ENCODE measurements at places on chromosomes 6 and 20.

GRCh38 chr20:23249541-23249940 lies 101.0 kb upstream of the NXT1 start:
- DNase-seq, result no peak

DNA sequence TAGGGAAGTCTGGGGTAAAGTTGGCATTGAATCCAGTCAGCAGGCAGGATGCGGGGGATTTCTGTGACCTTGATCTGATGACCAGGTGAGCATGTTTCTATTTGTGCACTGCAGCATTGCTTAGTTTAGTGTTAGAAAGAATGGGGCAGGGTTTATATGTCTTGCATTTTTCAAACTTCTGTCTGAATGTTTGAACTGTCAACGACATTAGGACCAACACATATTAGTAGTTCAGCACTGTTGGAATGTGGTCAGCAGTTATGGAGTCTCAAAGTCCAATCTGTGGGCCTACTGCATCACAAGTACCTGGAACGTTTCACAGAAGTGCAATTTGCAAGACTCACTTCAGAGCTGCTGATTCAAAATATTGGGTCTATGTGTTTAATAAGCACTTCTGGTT lies 276.6 kb upstream of the BMP2 start:
- no peak for DNase-seq

DNA sequence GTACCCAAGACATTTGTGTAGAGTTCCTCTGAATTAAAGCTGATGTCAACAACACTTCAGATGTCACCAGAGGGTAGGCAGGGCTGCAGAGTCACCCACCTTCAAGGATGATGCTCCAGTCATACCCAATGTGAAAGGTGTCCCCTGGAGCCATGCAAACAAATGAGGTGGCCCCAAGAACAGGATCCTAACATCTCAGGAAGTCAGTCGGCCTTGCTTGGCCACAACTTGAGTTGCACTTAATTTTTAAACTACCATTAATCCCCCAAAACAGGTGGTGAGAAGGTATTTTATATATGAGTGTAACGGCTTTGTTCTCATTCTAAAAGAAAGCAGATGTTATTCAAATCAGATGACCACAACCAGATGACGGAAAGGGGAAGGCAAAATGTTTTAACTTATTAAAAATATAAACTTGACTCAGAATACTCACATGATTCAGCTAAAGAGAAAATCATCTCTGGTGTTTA lies 21.1 kb upstream of the SERPINB1 start:
- DNase-seq, result no peak

DNA sequence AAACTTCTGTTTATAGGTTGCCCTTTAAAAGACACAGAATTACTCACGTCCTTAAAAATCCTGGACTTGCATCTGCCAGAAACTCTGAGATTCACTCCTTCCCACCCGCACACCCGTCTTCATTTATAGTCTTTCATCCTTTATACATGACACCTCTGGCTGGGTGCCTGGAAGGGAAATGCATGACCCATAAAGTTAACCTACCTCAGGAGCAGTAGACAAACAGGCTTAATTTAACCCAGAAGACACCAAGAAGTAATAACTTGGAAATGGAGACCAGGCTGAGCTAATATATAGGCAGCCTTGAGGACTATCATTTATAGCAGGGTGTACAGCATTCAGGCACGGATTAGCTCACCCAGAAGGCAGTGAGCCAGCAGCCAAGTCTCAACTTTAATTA lies 429.0 kb upstream of the NRSN1 start:
- DNase-seq, result no peak

DNA sequence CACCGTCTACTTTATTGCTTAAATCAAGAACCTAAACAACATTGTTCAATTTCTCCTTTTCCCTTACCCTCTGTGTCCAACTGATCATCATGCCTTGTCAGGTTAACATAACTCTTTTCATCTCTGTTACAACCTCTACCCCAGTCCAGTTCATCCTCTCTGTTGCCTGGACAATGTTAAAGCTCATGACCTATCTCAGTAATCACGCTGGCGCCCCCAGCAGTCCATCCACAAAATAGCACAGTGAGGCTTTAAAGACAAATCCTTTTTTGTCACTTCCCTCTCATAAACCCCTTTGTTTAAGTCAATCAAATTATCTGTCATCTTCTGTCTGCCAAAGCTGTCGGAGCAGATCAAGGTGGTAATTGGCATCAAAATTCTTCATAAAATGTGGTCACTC lies 140.1 kb downstream of the QKI start:
- peak; percentile 12 for DNase-seq

DNA sequence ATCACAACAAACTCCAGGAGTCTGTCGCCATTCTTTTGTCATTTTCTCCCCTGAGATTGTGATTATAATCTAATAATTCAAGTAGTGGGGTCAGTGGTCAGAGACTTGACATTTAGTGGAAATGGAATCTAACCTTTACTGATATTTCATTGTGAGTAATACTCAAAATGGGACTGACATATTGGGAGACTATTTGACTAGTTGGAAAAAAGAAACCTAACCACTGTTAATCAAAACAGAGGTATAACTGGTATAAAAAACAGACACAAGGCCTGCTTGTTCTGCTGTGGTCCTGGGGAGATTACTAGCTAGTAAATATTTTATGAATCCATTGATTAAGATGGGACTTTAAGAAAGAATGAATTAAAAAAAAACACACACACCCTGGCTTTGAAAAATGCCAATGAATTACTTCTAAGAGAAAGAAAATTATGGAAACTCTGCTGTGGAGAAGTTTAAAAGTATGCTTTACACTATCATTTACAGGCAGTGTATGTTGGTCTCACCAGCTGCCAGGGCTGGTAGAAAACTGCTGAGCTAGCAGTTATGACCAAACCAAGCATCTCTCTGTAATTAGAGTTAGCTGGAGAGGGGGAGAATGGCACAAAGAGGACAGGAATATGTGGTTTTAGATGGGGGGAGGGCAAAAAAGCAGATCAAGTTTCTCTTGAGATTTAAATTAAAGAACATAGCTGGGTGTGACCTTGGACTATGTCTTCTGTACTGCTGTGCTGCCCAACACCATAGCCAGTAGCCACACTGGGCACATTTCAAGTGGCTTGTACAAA lies 103.7 kb downstream of the FYN start:
- DNase-seq, result no peak

DNA sequence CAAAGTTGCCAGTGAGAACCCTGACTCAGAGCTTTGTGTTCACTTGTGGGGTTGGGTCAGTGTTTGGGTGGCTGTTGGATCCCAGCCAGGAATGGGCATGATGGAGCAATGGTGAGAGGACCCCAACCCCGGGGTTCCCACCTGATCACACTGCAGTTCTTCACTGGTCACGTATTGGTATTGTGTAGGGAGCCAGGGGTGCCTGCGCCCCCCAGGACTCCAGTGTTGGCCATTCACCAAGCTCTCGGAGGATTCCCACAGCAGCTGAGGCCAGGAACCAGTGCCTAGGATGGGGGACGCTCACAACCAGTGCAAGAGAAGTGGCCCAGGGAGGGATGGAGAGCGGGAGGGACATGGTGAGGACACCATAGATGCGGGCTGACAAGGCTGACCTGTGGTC lies 207.2 kb downstream of the CDH4 start:
- no peak for DNase-seq

- DNase-seq, result no peak
Observed at GRCh38 chr20:23043376-23043775, 6.1 kb downstream of the THBD start.

DNA sequence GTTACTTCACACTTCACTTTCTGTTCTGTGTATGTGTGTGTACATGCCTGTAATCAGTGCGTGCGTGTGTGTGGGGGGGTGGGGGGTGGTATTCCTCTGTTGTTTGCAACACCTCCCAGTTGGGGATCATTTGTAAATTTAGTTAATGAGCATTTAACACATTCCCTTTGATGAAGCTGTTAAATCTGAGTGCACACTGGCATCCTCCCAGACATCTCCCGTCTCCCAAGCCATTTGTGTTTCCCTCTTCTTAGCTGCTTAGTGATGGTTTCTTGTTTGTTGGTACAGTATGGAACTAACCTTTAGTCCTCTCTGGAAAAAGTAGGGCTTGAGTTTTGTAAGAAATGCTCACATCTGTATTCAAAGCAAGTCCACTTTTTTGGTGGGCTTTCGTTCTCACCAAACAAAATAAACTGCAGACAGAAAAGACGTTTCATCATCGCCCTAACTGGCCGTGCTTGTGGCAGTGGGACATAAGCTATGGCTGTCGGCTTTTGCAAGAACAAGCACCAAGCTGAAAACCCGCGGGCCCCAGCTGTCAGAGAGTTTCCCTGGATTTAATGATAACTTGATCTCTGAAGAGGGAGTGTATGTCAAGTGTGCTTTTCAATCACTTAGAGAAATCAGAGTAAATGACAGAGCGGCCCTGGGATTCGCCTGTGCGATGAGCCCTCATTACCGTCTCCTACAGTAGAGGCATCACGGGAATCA lies 54.9 kb upstream of the SASH1 start:
- DNase-seq, result no peak

DNA sequence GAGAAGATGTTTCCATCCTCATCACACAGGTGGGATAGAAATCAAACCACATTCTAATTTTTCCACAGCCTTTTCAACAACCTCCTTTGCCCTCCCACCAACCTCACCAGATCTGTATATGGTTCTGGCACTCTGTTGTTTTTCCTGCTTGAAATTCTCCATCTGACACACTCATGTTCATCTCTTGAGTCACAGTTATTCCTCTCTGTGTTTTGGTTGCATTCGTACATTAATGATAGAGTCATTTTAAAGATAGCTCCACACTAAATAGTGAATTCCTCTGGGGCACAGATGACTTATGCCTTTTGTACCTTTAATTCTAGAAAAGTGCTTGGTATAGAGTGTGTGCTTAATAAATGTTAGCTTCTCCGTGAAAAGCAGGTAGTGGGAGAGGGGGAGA lies 1.4 kb upstream of the GCLC start:
- peak; percentile 66 for DNase-seq

GRCh38 chr6:159693894-159694545 lies 979 bp upstream of the SOD2 start:
- DNase-seq, result no peak

DNA sequence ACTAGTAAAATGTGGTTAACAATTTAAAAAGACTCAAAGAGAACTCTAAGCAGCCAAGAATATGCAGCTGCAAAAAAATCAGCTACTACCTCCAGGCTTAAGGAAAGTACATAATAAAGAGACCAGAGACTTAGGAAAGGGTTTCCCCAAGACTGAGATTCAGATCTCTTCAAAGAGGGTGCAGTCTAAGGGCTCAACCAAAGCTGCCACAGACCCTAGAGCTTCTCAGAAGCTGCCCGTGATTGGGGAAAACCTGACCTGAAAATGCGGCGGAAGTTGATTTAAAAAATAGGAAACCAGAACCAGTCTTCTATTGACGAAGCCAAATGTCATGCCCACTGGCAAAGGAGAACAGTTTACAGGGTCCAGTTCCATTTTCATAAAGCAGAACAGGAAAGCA lies 516.8 kb upstream of the MARCKS start:
- no peak for DNase-seq
